ENCODE measurements at places on chromosomes 1 and 21. TPM values are rescaled to one million over a fixed set of nuclear protein-coding genes. Genes with fewer than 3 reads are reported as not detected.

DNA sequence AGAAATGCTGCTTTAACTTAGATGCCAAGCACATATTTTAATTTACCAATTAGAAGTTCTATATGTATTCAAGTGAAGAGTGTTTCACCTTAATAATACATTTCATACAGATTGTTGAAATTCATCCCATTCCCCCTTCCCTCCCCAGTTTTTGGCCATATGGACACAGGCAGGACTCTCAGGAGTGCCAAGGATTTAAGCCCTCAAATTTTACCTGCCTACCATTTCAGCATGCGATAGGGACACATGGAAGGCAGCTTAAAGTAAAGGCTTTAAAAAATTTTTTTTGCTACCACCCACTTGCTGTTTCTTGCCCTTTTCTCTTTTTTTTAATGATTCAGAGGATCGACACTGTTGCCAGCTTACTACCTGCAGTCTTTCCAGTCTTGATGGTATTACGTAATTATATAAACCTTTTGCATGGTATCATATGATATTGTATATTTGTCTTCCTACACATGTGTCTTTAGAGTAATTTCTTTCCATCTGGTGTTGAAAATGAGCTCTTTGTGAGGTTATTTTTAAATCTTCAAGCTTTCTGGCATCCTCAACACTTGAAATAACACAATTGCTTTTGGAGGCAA, 7.0 kb downstream of the EPB41 start:
- no peak for DNase-seq

GRCh38 chr1:167500283-167500860, 18.0 kb downstream of the CD247 start:
- DNase-seq: no peak

- DNase-seq: no peak
Measured at GRCh38 chr1:223363057-223363855, 720 bp downstream of the SUSD4 start.

DNA sequence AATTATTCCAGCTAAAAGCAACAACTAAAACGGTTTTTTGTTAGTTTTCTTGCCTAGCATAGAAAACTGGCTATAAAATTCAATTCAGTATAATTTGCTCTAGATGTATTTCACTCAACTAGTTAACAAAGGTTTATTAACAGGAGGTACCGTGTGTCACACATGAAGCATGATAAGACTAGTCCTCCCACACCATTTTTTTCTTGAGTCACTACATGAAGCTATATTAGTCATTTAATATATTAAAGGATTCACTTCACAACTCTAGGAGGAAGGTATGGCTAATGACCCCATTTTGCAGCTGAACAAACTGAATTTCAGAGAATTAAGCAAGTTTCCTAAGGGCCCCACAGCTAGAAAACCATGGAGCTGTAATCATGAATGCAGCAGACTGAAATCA, 307.8 kb upstream of the USP25 start:
- DNase-seq: no peak

The CD48 gene
- total RNA-seq: 7.0 TPM
